Activated gamma-delta T cell treated with Interleukin-2 at 50 U/mL for 16 hours (primary cell): ENCODE measurements at places on chromosomes 7 and 10.

DNA sequence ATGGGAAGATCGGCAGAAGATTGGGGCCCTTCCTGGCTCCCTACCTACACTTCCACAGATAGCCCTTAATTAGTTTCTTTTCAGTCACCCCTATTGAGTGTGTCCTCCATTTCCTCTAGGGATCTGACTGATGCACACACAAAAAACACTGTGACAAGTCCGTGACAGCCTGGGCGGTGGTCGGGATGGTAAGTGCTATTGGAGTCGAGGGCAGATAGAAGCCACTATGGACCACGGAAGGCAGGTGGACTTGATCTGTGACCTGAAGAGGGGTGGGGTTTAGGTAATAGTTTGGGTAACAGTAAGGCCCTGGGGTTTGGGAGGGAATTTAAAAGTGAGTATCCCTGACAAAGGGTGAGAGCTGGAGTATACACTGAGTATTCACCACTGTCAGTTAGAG is 53.0 kb downstream of the PDK4 start:
- DNase-seq = no peak

DNA sequence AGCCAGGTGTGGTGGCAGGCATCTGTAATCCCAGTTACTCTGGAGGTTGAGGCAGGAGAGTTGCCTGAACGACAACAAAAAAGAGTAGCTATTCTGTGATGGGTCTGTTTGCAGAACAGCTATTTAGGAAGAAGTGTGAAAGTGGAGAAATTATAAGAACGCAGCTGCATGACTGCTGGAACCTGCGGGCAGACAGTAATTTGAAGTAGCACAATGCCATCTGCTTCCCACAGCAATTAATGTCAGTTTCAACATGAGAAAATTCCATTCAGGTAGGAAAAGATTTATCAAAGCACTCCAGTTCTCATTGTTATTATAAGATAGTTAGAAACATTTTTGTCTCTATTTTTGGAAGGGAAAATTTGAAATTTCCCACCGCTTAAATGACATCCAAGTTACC is 21.5 kb downstream of the LAMB1 start:
- DNase-seq = no peak

- DNase-seq = no peak
Observed at GRCh38 chr10:35335133-35336083, 901 bp upstream of the CCNY start.

GRCh38 chr7:102925976-102926782 is 13.4 kb downstream of the LRRC17 start:
- DNase-seq = no peak

DNA sequence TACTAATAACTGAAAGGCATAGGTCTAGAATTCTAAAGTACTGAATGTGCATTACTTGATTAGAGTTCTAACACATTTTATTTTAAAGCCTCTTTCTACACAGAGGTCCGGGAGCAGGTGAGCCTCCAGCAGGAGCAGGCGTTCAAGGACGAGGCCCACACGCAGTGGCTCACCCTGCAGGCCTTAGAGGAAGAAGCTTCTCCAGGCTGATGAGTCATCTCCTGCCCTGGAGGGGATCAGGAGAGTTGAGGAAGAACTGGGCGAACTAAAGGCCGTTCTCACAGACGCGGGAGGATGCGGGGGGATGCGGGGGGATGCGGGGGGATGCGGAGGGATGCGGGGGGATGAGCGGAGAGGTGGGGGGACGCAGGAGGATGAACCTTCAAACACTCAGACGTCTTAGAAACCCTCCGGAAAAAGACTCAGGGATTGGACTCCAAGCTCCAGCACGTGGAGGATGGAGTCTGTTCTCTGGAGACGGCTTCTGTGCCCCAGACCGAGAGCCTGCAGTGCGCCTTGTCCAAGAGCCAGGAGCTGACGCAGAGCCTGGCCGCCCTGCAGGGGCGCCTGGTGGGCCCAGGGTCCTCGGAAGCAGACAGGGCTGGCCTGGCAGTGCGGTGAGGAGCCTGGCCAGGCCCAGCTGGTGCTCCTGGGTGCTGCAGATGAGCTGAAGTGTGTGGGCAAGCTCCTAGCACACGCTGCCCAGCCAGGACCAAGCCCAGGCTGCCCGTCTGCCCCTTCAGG is 433.7 kb upstream of the TPK1 start:
- no peak for DNase-seq

DNA sequence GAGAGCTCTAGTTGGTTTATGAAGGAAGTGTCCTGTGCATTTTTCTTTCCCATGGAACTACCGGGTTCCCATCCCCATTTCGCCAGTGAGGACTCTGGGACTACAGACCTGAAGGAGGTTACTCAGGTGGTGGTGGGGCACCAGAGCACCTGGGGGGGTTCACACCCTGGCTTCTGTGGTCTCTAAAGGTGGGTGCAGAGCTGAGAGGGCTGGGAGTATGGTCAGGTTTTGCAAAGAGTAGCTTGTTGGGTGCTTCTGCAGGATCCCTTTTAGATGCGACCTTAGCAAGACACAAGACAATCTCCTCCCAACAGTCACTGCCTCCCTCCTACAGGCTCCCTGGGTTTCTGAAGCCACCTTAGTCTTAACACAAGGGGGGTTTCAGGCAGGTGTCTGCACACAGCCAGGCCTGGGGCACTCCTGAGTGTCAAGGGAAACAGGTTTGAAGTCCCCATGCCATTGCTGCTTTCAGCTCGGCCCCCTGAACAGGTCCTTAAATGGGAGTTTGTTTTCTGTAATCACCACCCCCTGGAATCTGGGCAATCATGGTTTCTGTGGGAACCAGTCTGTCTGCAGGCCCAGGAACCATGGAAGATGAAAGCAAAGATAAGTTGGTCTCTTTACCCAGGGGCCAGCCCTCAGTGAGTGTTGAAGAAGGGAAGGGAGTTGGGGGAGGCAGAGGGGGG is 9.9 kb upstream of the CXCL12 start:
- no peak for DNase-seq

GRCh38 chr7:24442170-24442777 is 131.0 kb upstream of the PALS2 start:
- no peak for DNase-seq

DNA sequence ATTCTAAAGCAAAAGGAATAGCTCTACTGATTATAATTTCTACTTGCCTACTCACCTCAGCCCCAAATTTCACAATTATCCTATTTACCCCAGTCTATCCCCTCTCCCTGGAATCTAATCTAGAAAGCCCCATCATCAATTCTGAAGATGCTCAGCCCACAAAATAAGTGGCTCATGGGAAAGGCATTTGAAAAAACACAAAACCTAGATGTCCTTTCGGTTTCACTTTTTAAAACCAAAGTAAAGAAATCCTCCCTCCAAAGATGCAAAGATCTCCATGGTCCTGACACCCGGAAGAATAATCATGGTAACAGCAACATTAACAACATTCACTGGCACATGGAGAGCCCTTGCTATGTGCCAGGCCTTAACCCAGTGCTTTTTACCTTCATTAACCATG is 224.8 kb downstream of the FGFR2 start:
- no peak for DNase-seq

DNA sequence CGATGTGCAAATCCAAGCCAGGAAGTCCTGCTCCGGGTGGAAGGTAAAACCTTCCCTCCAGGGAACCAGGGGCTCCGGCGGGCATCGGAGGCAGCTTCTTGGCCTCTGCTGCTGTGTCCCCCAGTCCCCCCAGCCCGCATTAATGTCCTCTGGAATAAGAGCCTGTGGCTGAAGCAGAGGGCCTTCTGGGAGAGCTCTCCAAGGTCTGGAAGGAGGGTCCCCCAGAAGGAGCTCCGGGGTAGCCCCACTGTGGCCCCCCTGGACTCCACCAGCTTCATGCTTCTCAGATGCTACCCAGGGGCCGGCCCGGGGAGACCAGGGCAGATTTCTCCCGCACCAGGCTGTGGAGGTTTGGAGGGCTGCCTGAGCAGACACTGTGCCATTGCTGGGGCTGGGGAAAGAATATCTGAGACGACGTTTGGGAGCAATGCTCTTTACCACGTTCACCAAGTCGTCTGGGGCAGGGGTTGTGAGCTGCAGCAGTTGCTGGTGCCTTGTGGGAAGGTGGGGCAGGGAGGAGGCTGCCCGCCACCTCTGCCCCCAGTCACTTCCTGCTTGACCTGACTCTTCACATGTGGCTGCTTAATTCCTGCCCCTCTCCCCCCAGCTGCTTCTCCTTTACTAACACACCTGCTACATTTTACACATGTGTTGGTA is 8.3 kb downstream of the ZNF853 start:
- peak; percentile 39 for DNase-seq

GRCh38 chr10:91941426-91941825 is 17.9 kb downstream of the BTAF1 start:
- no peak for DNase-seq

DNA sequence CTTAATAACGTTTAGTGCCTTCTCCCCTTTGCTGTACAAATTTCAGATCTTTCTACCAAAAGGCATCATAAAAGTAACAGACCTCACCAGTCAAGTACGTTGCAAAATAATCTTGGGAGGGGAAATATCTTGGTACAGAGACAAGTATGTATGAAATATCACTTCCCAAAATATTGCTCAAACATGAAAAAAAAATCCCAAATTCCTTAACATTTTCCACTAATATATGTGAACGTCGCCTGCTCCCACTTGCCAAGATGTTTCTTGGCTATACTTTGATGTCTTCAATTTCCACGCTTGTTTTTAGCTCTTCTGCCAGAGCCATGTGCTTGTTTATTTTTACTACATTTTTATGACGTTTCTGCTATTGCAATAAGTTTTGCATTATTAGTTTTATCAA is 223.5 kb downstream of the PLXNA4 start:
- no peak for DNase-seq

DNA sequence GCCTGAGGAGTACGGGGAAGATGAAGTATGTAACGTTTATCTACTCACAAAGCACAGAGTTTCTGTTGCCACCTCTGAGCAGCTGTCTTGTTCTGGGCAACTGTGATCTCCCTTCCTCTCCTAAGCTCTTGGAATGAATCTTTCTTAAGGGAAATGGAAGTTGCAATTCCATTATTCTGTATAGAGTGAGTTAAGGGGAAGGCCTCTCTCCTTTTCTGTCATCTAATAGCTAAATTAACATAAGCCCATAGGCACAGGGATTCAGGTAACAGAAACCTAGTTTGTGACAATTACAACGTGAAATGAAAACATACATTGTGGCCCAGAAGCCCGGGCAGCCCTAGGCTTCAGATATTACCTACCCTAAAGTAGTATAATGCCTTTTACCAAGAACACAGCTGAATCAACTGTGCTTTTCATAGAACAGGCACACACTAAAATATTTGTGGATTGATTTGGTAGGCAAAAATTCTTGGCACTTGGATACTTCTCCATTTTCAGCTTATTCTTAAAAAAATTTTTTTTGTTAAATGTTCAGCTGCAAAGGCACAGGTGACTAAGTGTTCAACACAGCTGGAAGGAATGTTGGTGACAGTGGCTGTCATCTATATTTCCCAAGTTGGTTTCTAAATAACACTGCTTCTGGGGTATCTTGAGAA is 3.8 kb upstream of the PDCD4 start:
- DNase-seq = no peak

- DNase-seq = no peak
Observed at GRCh38 chr10:31404640-31405039, 85.6 kb downstream of the ZEB1 start.

DNA sequence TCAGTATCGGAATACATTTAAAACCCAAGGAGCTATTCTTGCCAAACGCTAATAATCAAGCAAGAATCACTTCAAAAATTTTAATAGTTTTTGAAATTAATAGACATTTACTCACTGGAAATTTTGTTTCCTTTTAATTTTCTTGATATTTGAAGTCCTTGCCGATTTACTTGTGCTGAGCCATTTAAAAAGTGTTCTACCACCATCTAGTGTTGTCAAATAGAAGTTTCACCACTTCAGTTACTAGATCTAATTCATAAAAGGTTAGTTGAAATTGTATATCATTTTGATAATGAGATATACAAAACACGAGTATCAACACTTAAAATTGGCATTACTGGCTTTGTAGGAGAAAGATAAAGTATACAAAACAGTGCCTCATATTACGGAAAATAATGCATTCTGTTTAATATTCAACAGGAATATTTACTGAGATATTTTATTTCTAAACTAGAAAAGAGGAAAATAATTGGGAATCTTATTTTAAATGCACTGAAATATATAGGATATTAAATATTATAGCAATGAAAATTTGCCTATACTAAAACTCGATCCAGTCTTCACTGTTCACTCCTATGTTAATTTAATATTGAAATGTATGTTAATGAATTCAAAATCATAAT is 664.8 kb upstream of the SEMA3D start:
- DNase-seq = no peak

DNA sequence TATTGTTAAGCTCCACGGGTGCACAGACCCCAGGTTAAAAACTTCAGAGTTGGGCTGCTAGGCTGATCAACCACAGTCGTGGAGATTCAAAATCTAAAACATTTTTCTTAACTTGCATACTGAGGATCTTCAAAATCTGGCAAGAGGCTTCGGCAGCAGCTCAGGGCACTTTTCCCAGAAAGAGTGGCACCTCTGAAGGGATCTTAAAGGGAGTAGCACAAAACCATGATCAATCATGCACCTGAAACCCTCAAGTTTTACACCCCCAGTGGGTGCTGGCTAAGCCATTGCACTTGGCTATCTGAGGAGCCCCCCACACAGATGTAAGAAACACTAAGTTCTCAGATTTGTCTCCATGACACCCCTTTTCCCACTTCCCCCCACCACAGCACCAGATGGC is 151.7 kb downstream of the CALN1 start:
- DNase-seq = no peak

- DNase-seq = no peak
Observed at GRCh38 chr10:131641231-131641630, 259.6 kb upstream of the PPP2R2D start.

DNA sequence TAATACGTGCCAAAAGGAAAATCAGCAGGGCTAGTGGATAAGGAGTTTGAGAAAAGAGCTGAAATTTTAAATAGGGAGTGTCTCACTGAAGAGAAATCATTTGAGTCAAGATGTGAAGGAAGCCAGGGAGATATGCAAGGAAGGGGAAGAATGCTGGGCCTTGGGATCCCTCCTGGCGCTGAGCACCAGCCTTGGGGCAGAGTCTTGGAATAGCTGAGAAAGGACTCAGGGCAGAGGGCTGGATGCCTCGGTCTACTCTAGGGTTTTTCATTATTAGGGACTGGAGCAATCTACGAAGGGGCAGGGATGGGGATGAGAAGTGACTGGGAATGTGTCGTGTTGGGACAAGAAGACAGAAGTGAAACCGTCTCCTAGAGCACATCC is 484 bp downstream of the ZWINT start:
- DNase-seq = no peak
